HAP-1 (cell line): ENCODE measurements at places on chromosomes 7 and 10.

- no peak for DNase-seq
These were observed 1377.8 kb upstream of the LRRTM3 start for GRCh38 chr10:65548001-65548400.

DNA sequence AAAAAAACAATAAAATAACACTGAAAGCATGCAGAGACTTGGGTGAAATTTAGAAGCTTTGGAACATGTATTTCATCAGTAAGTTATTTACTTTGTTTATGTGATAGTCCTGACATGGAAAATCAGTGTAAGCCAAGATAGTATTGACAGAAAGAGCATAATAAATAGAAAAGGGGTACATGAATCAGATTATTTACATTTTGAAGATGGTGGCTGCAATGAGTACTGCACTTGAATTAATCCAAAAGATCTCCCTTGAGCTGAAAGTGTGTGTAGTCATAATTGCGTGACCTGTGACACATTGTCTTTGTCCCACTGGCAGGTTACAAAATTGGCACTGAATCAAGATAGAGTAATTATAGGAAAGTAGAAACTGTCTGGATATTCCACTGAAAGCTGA, 562.9 kb downstream of the GFRA1 start:
- no peak for DNase-seq

- DNase-seq = no peak
These were observed 17.1 kb upstream of the AKR1B1 start for GRCh38 chr7:134476044-134476443.

GRCh38 chr7:155729847-155730246, 82.4 kb downstream of the SHH start:
- no peak for DNase-seq

GRCh38 chr7:55533050-55533728, 39.1 kb downstream of the VOPP1 start:
- DNase-seq = no peak

DNA sequence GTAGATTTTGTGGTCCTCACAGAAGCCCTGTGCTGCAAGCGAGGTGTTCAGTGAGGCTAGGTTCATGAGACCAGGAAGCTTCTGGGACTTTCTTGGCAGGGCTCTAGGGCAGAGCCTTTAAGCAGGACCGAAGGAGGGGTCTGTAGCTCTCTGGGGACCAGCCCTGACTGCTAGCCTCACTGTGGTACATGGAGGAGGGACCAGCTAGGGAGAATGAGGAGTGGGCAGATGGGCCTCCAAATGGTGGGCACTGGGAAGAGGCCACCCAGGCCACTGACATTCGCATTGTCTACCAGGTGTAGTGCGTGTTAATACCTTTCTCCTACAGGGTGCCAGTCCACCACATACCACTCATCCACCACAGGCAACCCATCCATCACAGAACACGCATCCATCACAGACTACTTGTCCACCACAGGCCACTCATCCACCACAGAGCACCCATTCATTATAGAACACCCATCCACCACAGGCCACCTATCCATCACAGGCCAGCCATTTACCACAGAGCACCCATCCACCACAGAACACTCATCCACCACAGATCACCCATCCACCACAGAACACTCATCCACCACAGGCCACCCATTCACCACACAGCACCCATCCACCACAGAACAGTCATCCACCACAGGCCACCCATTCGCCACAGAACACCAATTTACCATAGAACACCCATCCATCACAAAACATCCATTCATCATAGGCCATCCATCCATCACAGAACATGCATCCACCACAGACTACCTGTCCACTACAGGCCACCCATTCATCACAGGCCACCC, 31.6 kb upstream of the ZNF488 start:
- DNase-seq = no peak

GRCh38 chr10:60735244-60735643, 43.0 kb upstream of the CDK1 start:
- DNase-seq = no peak

- no peak for DNase-seq
These were observed 712.1 kb downstream of the PARD3 start for GRCh38 chr10:34102893-34103506.

- DNase-seq = no peak
These were observed 117.9 kb upstream of the KLF6 start for GRCh38 chr10:3902809-3903410.
